ENCODE measurements at places on chromosomes 7 and 10.
A peak's percentile ranks its signal among the peaks of the same experiment; 100 is the strongest.

- DNase-seq, result no peak
Measured at GRCh38 chr7:107069457-107069856, 25.0 kb downstream of the PRKAR2B start.

GRCh38 chr7:55509322-55509721, 63.0 kb downstream of the VOPP1 start:
- DNase-seq, result no peak

- DNase-seq, result no peak
Measured at GRCh38 chr7:828793-829561, 3.3 kb upstream of the SUN1 start.

DNA sequence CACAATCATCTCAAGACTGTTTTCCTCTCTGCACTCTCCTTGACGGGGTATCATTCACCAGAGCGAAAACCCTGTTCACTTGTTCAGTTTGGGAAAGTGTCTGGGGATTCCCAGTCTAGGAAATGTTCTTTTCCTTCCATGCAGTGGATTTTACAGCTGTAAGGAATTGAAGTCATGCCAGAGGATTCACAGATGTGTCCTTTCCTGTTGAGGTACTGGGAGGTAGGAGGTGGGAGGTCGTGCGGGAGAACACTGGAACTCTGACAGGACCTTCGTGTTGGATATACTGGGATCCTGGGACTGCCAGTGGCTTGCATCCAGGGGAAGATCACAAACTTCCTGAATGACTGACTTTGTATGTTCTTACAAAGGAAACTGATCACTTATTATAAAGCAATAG, 185.5 kb downstream of the BMPER start:
- no peak for DNase-seq

GRCh38 chr10:27104919-27105318, 4.6 kb upstream of the ANKRD26 start:
- DNase-seq, result no peak

GRCh38 chr10:7405637-7406036, 5.2 kb downstream of the SFMBT2 start:
- no peak for DNase-seq

GRCh38 chr10:35636956-35637355, 5.1 kb downstream of the FZD8 start:
- no peak for DNase-seq

DNA sequence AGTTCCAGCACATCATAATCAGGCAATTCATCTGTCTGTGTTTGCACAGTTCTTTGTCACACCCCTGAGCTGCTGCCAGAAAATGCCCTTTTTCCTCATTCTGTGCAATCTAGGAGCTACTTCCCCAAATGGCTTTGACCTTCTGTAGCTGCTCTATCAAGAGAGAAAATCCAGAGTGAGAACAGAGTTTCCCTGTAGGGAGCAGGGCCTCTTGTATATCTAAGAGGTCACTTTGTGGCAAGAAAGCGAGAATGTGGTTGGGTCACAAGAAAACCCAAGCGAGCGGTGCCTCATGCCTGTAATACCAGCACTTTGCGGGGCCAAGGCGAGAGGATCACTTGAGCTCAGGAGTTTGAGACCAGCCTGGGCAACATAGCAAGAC, 24.3 kb downstream of the SLC29A3 start:
- DNase-seq, result no peak

DNA sequence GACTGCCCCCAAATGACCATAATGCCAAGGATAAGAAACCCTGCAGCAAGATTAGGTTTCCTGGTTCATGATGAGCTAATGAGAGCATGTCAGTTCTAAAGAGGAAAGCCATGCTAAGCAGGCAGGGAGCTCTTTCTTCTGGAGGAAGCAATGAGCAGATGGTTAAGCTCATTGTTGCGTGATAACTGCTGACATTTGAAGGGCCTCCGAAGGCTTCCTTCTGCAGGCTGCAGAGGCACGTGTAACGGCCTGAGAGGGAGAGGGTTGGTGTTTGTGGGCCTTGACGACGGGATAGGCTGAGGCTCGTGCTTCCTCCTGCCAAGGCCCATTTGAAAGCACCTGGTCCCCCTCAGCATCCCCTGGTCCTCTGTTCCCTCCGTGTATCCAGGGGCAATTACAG, 63.5 kb upstream of the BTBD16 start:
- DNase-seq, result peak; percentile 89

DNA sequence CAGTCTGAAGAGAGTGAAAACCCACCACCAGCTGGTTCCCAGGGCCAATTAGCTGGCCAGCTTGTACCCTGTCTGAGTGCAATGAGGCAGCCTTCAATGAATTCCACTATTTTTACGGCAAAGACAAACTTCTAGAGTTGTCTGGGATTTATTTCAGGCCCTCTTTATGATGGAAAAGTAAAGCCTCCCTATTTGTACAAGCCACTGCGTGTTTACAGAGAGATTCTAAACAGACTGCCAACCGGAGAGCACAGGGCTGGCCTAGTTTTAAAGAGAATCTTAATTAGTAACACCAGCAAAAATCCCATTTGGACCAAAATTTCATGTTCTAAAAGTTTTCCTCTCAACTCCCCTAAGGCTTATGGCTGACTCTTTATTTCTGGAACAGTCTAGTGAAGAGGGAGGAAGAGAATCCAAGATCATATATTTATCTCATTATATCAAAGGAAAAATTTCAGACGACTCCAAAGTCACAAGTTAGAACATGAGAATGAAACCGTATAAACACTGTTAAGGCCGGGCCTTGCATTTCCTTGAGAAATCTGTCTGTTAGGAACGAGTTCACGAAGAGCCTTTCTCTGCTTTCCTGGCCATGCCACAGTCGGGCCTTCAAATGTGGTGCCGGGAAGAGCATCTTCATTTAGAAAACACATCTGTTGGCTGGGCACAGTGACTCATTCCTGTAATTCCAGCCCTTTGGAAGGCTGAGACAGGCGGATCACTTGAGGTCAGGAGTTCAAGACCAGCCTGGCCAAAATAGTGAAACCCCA, 724.6 kb upstream of the NRP1 start:
- no peak for DNase-seq

DNA sequence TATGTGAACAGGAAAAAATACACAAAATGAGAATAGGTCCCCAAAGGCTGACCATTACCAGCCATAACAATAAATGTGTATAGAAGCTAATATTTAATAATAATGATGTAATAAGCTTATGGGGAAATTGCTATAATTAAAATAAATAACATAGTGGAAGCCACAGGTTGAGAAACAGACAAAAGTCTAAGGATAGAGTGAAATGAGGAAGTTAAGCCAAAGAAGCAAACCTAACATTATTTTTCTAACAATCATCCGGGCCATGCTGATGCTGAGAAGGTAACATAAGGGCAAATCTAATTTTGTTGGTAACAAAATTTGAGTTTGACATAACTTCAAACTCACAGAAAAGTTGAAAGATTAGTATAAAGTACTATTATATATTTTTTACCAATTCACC, 115.9 kb downstream of the MICU1 start:
- no peak for DNase-seq

DNA sequence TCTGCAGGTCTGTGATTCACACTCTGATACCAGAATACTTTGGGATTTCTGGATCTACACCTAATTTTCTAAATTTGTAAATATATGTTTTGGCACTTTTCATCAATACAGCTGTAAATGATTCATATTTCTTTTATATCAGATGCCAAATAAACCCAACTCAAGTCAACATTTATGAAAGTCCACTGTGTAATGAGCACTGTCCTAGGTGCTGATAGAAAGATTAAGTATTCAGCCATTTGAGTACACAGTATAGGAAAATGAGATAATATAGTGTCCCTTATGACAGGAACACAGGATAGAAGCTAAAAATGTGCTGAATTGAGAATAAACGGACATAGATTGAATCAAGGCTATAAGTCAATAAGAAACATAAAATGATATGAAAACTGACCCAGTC, 6.4 kb downstream of the ANXA7 start:
- no peak for DNase-seq

- DNase-seq, result no peak
Measured at GRCh38 chr10:66748217-66748616, 177.6 kb upstream of the LRRTM3 start.

- no peak for DNase-seq
Measured at GRCh38 chr7:116500078-116500853, 728 bp downstream of the CAV2 start.

- no peak for DNase-seq
Measured at GRCh38 chr7:12229046-12229445, 18.0 kb downstream of the TMEM106B start.

GRCh38 chr10:133614830-133615580, 11.6 kb downstream of the FRG2B start:
- no peak for DNase-seq

- no peak for DNase-seq
Measured at GRCh38 chr7:47149208-47149839, 432.6 kb downstream of the TNS3 start.

GRCh38 chr10:68049289-68050078, 25.6 kb downstream of the HERC4 start:
- DNase-seq, result no peak

DNA sequence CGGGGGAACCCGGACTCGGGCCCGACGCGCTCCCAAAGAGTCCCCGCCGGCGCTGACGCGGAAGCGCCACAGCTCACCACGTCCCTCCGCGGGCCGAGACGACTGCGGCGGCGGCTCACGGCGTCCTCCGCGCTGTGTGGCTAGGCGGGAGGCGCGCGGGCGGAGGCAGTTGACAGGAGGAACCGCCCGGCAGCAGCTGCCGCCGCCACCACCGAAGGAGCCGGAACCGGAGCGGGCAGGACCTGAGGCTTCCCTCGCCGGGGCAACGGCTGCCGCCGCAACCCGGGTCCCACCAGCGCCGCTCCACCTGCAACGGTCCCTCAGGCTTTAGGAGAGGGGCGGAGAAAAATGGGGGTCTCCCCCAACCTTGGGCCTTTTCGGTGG, 334 bp downstream of the ZNF800 start:
- peak; percentile 25 for DNase-seq

DNA sequence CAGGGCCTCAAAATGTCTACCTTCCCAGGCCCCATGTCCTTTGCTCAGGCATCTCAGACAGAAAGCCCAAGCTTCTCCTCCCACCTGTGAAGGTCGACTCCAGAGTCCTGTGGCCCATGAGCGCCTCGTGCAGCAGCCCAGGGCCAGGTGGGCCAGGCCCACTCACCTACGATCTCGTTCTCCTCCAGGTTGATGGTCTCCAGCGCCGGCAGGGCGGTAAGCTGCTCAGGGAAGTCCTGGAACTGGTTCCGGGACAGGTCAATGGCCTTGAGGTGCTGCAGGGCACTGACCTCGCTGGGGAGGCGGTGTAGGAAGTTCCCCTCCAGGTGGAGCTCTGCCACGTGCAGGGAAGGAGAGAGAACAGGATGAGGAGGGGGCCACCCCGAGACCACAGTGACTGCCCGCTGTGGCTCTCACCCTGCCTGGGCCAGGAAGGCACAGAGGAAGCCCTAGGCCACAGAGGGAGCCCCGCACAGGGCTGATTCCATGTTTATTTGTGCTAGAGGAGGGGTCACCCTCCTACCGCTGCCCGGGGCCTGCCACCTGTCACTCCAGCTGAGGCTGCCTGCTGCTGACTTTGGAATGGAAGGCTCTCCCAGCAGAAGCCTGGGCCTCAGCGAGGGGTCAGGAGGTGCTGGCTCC, 40.0 kb upstream of the NPFFR1 start:
- no peak for DNase-seq

GRCh38 chr10:69327463-69328379, 49.4 kb downstream of the HK1 start:
- DNase-seq, result no peak

GRCh38 chr10:109922358-109922975, 844 bp downstream of the XPNPEP1 start:
- DNase-seq, result no peak

- no peak for DNase-seq
Measured at GRCh38 chr10:49276596-49276995, 22.4 kb upstream of the C10orf71 start.

- DNase-seq, result no peak
Measured at GRCh38 chr7:125605241-125605640, 675.6 kb upstream of the POT1 start.

GRCh38 chr10:131578472-131578970, 267.0 kb upstream of the TCERG1L start:
- DNase-seq, result no peak

DNA sequence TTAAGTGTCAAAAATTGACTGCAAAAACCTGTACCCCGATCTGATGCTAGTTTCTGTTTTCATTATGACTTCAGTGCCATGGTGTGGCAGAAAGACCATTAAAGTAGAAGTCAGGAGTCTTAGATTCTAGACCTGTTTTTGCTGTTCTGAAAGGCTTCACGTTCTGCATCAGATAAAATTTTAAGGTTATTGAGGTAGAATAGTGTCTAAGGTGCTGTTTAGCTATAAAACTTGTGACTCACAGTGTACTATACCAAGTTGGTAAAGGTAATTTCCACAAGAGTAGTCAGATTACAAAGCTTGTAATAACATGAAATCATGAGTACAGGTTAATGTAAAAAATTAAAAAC, 38.6 kb downstream of the ZNRF2 start:
- no peak for DNase-seq

DNA sequence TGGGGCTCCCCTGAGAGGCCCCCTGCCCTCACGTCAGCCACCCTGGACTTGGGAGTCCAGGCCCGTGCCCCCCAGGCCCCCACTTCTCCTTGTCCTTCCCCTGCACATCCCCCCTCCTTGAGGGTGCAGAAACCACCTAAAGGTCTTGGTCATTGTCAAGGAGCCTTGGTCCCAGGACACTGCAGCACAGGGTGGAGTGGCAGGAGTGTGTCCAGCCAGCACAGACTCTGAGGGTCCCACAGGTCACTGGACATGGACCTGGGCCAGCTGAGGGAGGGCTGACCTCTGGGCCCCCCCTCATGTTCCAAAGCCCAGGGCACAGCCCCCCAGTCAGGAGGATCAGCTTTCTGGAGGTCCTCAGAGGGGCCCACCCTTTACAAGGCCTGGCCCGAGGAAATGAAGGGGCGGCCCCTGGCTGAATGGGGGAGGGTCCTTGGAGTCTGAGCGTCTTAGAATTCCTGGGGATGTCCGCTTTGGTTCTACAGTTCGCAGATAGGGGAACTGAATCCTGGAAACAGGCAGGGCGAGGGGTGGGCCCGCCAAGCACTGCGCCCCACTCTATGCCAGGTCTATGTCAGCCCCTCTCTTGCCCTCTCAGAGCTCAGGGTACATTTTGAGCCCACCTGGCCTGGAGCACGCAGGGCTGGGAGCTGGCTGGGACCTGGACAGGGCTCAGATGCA, 54.0 kb downstream of the PWWP2B start:
- DNase-seq, result no peak

- no peak for DNase-seq
Measured at GRCh38 chr7:27842094-27842692, 102.2 kb downstream of the TAX1BP1 start.

GRCh38 chr10:13998163-13998835, 332.4 kb downstream of the FRMD4A start:
- no peak for DNase-seq

- no peak for DNase-seq
Measured at GRCh38 chr7:65554-65953, 126.8 kb upstream of the FAM20C start.

DNA sequence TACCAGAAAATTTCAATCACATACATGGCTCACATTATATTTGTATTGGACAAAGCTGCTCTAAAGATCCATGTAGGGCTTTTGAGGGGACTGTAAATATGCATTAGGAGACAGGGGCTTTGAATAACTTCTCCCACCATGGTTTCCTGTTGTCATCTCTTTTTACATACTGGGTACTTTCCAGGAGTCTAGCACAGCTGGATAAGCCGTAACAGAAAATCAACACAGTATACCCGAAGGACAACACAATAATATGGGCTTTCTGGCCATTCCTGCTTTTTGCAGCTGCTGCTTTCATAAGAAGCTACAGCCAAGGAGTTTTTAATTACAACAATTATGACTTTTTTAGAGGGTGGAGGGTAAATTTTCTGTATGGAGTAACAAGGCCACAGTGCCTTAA, 63.4 kb upstream of the SRPK2 start:
- no peak for DNase-seq

- DNase-seq, result peak; percentile 49
Measured at GRCh38 chr10:102280397-102281101, 35.2 kb downstream of the GBF1 start.
